ENCODE measurements at places on chromosomes 2 and 18.

GRCh38 chr2:205848601-205849000, 166.3 kb downstream of the NRP2 start:
- no peak for DNase-seq

DNA sequence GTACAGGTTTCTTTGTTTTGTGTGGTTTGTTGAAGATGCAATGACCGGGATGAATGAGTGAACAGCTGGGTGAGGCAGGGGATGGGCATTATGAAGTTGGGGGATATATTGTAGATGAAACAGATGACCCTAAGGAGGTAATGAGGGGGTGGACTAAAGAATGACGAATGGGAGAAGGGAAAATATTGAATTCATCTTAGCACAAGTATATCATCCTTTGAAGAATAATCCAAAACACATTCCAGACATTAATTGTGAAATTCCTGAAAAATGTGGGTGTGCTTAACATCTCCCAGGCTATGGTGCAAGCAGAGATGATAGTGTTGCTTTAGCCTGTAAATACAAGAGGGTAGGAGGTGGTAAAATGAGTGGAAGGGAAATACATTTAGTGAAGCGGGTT, 5.8 kb downstream of the CRIM1 start:
- DNase-seq: no peak

GRCh38 chr2:62596061-62596921, 90.3 kb upstream of the TMEM17 start:
- no peak for DNase-seq

DNA sequence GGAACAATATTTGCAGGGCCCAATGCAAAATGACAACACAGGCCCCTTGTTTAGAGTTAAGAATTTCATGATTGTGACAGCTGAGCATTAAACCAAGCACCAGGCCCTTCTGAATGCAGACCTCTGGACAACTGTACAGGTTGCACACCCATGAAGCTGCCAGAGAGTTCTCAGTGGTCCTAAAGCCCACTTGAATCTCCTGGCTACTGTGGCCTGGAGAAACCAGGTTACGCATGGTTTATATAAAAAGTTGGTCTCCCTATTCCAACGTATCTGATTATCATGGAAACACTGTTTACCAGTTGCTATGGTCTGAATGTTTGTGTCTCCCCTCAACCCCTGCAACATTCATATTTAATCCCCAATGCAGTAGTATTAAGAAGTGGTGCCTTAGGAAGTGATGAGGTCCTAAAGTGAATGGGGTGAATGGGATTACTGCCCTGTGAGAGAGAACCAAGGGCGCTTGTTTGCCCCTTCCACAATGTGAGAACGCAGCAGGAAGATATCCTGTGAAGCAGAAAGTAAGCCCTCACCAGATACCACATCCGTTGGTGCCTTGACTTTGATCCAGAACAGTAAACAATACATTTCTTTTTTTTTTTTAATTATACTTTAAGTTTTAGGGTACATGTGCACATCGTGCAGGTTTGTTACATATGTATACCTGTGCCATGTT, 48.0 kb upstream of the ANXA4 start:
- DNase-seq: no peak

DNA sequence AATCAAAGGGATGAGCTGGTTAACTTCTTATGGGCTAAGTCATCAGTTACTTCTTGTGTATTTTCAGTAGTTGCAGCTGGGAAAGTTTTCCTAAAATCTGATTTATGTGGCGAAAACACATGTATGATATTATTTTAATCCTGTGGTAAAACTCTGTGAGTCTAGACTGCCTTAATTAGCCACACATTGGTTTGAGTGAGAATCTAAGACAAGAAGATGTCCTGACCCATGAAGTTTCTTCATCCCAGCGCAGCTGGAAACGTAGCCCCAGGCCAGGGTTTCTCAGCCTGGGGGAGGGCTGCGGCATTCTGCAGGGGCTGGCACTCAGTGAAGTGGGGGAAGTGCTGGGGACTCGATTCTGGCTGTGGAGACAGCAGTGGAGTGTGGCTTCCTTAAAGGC, 44.7 kb upstream of the INHBB start:
- no peak for DNase-seq

GRCh38 chr2:237227592-237228280, 142.0 kb downstream of the COPS8 start:
- no peak for DNase-seq

DNA sequence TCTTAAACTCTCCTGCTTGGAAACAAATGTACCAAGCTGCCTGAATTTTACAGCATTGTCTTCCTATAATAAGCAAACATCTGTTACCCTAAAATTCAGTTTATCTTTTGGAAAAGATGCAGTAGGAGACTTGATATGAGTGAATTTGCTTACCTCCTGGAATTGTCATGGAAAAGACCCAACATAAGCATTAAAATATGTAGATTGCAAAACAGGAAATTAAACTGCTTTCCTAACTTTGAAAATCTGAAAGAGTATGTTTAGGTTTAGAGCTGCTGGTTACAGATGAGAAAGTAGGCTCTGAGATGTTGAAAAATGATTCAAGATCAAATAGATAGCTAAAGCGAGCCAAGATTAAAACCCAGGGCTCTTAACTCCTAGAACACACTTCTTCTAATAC, 316.5 kb downstream of the SOX11 start:
- no peak for DNase-seq

GRCh38 chr2:26983746-26984145, 13.3 kb downstream of the MAPRE3 start:
- DNase-seq: no peak

DNA sequence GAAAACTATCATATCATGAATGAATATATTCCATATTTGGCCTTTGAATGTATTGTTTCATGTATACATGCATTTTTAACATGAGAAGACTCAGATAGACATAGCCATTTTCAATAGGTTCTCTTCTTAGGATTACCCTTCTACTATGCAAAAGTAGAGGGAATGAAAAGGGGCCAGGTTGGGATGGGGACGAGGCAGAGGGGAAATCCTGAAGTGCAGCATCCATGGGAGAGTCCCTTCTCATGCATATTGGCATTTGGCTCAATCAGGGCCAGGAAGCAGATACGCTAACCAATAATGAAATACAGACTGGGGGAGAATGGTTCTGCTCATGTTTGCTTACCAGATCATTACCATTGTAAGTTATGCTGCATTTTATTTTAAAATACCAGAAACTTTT, 475.8 kb downstream of the STK39 start:
- DNase-seq: no peak

- DNase-seq: no peak
Measured at GRCh38 chr18:35861367-35862118, 110.9 kb upstream of the RMP24 start.

- no peak for DNase-seq
Measured at GRCh38 chr2:140270224-140270623, 1490.0 kb upstream of the NXPH2 start.

DNA sequence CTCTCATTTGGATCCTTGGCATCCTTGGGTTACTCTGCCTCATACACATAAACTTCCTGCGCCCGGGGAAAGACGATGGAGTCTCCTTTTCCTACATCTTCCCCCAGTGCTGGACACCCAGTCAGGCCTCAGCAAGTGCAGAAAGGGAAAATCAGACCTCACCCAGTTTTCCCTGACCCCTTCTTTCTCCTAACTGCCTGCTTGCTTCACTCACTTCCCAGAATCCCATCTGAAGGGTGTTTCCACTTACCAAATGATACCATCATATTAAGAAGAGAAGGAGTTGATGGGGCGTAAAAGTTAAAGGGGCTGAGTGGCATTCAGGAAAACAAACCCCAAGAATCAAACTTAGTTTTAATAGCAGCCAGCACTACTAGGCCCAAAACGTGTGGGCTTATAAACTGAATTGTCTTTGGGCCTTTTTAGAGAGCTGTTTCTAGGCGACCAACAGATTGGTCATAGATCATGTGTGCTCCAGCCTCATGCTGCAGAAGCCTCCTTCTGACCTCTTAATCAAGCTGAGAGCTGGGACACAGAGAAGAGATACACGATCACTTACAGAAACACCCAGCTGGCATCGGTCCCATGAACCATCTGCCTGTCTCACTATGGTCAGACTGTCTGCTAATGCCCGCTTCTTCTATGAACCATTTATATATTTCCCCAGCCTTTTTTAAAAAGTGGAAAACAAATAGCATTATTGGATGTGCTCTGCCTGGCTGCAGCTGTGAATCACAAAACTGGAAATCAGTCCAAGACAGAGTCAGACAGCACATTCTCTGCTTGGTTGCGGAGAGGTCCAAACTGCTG, 165.7 kb upstream of the SLC14A2 start:
- peak; percentile 39 for DNase-seq

- no peak for DNase-seq
Measured at GRCh38 chr18:48940854-48941611, 9.7 kb downstream of the SMAD7 start.

GRCh38 chr18:21387886-21388285, 145.9 kb downstream of the GREB1L start:
- no peak for DNase-seq

DNA sequence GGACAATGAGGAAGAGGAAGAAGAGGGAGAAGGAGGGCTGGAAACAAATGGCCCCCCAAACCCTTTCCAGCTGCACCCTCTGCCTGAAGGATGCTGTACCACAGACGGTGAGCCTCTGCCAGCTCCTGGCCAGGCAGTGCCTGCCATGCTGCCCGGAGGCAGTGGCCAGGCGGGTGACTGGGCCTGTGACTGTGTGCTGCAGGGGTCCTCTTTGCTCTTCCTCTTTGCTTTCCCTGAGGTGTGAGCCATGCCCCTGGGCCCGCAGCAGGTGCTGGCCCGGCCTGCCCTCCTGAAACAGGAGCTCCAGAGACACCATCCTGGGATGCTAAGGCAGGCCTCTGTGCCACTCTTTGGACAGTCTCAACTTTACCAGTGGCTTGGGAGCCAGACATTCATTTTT, 28.6 kb downstream of the GREB1 start:
- DNase-seq: no peak

GRCh38 chr18:56927786-56928185, 219.1 kb upstream of the BOD1L2 start:
- no peak for DNase-seq

DNA sequence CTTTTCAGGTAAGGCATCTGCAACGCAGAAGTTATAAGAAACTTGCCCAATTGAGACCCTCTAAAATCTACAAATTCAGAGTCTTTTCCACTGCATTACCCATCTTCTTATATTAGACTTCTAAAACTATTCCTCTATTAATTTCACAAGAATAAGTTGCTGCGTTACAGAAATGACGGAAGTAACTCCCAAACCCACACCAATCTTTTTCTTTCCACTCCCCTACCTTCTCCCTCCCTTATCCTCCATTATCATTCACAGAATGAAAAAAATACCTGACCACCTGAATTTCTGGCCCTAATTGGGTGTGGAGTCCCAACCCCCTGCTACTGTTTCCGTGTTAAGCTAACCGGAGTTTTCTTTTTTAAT, 689 bp downstream of the RPRD1A start:
- DNase-seq: no peak

GRCh38 chr18:59957957-59958356, 58.2 kb downstream of the PMAIP1 start:
- no peak for DNase-seq

DNA sequence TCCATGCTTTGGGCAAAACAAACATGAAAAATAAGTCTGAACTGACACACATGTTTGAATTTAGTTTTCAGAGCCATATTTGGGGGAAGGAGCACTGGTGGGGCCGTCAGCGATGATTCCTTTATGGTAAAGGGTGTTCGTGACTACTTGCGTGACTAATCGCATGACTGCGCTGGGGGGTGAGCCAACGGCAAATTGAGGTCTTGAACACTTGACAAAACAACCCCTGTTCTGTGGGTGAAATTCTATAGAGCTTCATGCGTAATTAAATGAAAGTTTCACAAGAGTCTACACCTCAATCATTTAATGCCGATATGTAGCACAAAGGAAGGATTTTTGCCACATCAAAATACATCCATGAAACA, 127.5 kb upstream of the CYP1B1 start:
- DNase-seq: no peak

GRCh38 chr2:239978411-239978810, 46.7 kb downstream of the NDUFA10 start:
- no peak for DNase-seq

- DNase-seq: no peak
Measured at GRCh38 chr2:134260713-134261112, 6.8 kb downstream of the MGAT5 start.

- no peak for DNase-seq
Measured at GRCh38 chr2:237956402-237956736, 10.4 kb upstream of the UBE2F start.

DNA sequence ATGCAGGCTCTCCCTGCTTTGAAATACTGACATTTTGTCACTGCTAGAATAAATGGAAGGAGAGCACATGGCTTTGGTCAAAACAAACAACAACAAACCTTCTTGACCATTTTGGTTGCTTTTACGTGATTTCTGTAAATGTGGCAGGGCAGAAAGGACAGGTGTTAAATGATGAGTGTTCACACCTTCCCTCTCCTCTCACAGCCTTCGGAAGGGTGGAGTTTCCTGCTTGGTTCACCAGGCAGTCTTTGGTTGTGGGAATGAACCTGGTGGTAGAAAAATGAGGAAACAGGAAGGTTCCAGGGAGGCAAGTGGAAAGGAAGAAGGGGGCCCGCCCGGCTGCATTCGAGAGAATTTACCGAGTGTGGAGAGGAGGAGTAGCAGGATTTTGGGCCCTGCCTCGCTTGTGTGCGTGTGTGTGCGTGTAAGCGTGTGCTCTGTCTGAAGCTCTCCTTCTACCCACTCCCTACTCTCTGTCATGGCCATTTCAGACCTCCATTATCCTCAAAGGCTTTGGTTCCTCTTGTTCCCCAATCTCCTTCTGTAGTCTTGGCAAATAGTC, 23.7 kb upstream of the SPP2 start:
- no peak for DNase-seq

DNA sequence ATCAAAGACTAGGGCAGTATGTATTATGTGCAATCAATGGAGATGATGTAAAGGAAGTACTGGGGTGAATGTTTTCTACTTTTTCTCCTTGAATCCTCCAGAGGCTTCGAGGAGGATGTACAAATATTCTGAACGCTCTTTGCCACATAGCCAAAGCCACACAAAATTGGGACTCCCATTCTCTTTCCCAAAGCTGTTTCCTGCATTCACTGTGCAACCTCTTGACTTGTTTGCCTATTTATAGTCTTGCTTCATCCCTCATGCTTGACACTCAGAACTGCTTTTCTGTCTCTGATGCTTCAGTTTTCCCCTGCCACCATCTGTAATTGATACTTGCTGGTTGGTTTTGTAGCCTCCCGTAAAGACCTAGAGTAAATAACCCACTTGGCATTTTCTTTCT, 208.2 kb upstream of the RBMS1 start:
- DNase-seq: no peak

GRCh38 chr2:238322001-238322411, 1.7 kb downstream of the TRAF3IP1 start:
- DNase-seq: no peak

GRCh38 chr2:128474036-128474955, 155.6 kb upstream of the HS6ST1 start:
- no peak for DNase-seq

- no peak for DNase-seq
Measured at GRCh38 chr2:160842286-160842685, 317.9 kb upstream of the TANK start.

GRCh38 chr18:33540392-33540791, 37.6 kb upstream of the ASXL3 start:
- no peak for DNase-seq

- DNase-seq: no peak
Measured at GRCh38 chr2:97913846-97914245, 81.9 kb downstream of the TMEM131 start.

- DNase-seq: peak; percentile 81
Measured at GRCh38 chr2:165469417-165469816, at the start of gene CSRNP3. CSRNP3 (plus strand) TSS chr2:165469698; CDS start chr2:165595066, 125,368 bp downstream.
